NCI-H1436 treated with DMSO at 0.1 percent for 48 hours (cell line): ENCODE measurements at places on chromosomes 7 and 10.

GRCh38 chr10:75926763-75927162 is 495.3 kb downstream of the LRMDA start:
- no peak for DNase-seq

DNA sequence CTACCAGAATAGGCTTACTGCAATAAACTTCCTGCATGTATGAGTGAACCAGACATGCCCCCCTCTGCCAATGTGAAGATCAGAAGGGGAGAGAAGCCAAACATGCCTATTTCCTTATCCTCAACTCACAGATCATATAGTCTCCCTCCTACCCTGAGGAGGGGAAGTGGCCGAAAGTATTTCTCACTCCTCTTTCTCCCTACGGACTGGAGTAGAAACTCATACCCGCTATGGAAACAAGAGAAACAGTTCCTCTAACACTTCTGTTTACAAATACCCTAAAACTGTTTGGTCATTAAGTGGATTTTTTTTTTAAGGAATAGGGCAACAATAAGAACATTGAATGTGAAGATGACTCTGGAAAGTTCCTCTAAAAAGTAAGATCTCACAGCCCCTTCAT is 31.4 kb downstream of the CCNJ start:
- DNase-seq, result no peak

DNA sequence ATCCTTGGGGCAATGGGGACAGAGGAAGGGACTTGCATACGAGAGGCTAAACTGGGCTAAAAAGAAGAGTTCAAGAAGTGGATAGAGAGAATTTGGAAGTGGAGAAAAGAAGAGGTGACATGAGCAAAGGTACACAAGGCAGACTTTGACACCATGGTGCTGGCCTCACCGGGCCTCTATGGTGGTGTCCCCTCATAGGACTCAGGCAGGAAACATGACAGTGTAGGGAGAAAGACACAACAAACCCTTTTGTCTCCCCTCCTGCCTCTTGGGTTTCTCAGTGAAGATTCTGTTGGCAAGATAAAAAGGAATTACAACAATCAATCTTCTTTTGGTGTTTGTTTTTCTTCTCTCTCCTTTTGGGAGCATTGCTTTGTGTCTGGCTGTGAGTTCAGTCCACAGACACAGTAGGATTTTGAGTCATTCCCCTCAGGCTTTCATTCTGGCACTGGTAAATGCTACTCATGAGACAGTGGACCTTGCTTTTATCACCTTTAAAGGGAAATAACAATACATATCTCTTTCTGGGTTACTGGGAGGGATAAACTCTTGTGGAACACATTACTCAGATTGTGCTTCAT is 827.7 kb downstream of the TNS3 start:
- DNase-seq, result no peak

- no peak for DNase-seq
Measured at GRCh38 chr10:123359539-123359938, 205.3 kb downstream of the BUB3 start.

DNA sequence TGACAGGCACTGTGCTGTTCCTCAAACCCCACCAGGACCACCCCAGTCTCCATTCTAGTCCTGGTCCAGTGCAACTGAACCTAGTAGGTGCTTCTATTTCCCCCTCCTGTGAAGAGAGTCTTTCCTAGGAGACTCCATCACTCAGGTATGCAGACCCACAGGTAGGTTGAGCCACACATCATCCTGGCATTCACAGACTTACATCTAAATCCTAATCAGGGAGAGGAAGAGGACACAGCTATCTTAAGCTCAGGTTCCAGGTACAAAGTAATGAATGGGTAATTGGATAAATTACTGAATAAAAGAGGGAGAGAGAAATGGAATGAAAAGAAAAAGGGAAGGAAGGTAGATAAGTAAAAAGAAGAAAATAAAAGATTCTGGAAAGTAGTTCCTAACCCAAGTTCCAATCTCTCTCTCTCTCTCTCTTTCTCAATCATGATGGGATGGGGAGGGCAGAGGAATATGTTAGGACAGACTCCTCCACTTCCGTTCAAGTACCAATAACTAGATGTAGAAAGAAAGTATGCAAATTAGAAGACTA is 139.8 kb upstream of the NAMPT start:
- DNase-seq, result no peak

GRCh38 chr7:44748948-44749731 is 493 bp downstream of the ZMIZ2 start:
- DNase-seq, result no peak

- DNase-seq, result no peak
Measured at GRCh38 chr10:6815346-6815745, 235.3 kb upstream of the PRKCQ start.

- no peak for DNase-seq
Measured at GRCh38 chr10:43233601-43234430, 33.0 kb downstream of the RASGEF1A start.

DNA sequence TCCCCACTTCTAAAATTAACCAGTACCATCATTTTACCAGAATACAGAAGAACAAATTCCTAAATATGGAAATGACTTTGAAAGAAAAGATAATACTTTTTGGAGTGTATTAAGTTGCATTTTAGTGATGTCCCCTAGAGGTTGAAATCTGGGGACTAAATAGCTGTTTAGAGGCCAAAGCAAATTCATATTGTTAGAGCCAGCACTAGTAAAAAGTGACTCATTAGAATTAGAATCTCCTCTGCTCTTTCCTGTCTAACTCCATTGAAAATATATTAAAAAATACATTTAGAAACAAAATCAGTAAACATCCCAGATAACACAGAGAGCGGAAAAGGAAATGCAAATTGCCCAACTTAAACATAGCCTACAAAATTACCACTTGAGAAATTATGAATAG is 1189.6 kb upstream of the C7orf33 start:
- DNase-seq, result no peak

- DNase-seq, result peak; percentile 58
Measured at GRCh38 chr7:92809760-92810573, 26.4 kb downstream of the CDK6 start.

DNA sequence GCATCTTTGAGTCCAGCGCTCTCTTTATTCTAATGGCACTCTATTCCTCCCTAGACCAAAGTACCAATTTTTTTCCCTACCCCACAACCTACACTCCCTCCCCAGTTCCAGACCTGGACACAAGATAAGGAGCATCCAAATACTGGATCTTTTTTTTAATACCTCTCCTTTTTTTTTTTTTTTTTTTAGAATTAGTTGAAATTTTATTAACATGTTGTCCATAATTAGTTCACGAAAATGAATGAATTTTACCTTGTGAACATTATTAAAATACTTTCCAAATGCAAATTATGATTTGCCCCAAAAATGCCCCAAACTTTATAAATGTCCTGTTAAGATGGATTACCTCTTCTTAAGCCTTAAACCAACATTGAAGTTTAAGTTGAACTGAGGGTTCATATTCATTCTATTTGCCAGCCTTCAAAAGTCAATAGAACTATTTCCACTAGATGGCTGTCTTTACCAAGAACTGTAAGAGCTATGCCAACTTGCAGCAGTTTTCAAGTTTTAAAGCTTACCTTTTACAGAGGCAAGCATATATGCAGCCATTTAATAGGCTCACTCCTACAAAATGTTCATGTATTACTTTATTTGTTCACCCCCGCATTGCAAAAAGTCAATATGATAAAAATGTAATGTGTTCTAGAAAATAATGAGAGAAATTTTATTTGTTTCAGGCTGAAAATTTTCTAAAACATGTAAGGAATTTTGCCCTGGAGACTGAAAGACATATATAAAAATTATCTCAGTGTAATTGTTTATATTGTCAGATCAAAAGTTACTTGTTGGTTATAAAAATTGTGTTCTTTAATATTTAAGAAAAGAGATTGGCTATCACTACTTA is 39.7 kb upstream of the TNKS2 start:
- peak; percentile 11 for DNase-seq

GRCh38 chr10:132886211-132887099 is 55.9 kb downstream of the CFAP46 start:
- DNase-seq, result no peak

GRCh38 chr7:130943336-130943901 is 209.4 kb upstream of the KLF14 start:
- DNase-seq, result no peak

GRCh38 chr7:38368191-38368605 is 94.8 kb upstream of the TARP start:
- no peak for DNase-seq

DNA sequence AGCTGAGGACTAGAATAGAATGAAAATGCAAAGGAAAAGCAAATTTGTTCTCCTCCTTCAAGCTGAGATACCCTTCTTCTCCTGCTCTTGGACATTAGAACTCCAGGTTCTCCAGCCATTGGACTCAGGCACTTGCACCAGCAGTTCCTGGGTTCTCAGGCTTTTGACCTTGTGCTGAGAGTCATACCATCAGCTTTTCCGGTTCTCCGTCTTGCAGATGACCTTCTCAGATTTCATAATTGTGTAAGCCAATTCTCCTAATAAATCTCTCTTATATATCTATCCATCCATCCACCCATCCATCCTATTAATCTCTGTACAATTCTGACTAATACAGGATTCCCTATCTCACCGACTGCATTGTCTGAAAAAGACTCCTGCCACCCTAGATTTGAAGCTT is 108.3 kb downstream of the AHR start:
- DNase-seq, result no peak

- DNase-seq, result no peak
Measured at GRCh38 chr7:155962968-155963300, 150.7 kb upstream of the SHH start.

DNA sequence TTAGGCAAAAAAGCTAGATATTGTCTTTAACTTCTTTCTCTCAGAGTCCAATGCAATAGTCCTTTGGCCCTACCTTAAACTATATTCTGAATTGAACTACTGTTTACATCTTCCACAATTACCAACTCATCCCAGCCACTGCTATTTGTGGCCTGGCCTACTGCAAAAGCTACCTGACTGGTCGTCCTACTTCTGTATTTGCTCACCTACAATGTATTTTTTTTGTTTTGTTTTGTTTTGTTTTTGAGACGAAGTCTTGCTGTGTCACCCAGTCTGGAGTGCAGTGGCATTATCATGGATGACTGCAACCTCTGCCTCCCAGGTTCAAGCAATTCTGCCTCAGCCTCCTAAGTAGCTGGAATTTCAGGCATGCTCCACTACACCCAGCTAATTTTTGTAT is 51.2 kb downstream of the ARL4A start:
- DNase-seq, result no peak

- DNase-seq, result no peak
Measured at GRCh38 chr10:45064998-45065397, 64.3 kb downstream of the ZNF22 start.

- DNase-seq, result no peak
Measured at GRCh38 chr10:119642556-119643111, 8.5 kb upstream of the BAG3 start.

DNA sequence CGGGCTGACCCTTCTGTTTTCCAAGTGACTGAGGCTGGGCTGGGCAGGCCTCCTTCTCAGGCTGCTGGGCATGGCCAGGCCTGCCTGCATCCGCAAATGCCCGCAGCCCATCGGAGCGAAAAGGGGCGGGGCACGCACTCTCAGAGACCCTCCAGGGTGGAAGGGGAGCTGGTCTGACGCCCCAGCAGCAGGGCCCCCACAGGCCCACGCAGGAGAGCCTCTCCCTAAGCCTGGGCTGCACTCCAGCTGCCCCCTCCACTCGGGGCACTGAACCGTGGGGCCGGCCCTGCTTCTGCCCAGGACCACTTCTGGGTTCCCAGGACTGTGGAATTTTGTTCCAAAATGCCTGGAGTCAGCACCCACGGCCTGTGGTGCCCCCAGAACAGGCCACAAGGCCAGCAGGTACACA is 9.3 kb downstream of the ADAP1 start:
- no peak for DNase-seq

DNA sequence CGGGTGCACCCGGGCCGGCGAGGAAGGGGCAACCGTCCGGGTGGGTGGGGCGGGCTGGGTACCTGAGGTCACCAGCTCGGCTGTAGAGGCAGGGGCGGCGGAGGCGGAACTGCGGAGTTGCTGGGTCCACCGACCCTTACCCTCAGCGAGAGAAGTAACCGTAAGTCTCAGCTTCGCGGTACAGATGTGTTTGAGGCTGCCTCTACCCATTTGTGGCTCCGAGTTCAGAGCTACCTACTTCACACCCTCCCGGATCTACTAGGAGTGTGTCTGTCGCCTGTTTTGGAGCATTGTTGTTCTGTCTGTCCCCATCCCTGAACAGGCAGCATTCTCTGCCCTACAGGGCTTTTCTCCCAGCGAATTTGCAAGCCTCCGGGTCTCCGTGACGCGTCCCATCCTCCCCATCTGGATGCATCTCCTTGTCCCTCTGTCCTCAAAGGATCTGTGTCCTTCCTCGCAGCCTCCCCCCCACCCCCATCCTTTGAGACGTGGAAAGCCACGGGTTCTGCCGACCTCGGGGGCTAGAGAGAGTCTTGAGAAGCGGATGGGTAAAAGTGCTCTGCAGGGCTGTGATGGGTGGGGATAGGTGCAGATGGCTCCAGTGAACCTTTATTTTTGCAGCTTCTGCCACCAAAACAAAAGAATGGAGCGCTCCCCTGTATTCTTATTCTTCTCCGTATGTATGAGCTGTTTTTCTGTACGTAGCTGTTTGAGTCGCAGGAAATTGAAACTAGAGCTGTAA is 757 bp downstream of the ANKIB1 start:
- no peak for DNase-seq

DNA sequence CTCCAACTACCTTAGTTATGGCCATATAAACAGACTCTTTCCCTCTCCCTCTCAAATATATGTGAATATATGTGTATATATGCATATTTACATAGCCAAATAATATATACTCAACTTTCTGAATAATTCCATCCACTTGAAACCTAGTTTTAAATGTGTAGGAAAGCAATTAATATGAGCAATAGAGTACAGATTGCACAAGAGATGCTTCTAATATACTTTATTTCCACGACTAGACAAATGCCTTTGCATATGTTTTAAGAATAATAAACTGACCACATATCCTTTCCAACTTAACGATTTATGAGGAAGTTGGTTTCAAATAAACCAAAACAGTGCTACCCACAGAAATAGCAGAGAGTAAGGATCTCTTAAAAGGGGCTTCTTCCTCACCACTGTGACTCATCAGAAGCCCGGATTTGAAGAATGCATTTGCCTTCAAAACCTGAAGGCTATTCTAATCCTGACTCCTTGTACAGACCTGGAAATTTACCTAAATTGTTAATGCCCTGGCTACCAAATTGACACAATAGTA is 266.3 kb downstream of the AHR start:
- DNase-seq, result no peak

GRCh38 chr10:124155781-124156435 is 62.5 kb upstream of the CHST15 start:
- DNase-seq, result no peak

DNA sequence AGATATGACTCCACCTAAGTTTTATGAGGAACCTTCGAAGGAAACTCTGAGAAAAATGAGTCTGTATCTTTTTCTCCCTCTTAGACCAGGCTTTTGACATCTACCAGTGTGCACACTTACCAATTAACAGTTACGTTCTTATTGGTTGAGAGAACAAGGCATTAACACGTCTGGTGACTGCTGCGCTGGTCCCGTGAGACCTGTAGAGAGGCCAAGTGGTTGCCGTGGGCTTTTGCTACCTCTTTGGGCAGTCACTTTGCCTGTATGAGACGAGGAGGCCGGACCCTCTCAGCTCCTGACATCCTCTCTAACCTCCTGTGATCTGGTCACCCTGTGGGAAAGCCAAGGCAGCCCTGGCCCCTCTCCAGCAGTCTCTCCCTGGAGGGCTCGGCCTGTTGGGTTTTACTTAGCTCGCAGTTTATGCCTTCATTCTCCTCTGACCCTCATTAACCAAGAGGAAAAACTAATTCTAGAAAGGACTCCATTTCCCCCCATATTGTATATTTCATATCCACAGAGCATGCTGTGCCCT is 513.9 kb upstream of the GALNT17 start:
- peak; percentile 64 for DNase-seq
